ENCODE measurements at places on chromosomes 5 and 9. TPM values are rescaled to one million over a fixed set of nuclear protein-coding genes. Genes with fewer than 3 reads are reported as not detected.

- DNase-seq = no peak
- H3K36me3 ChIP-seq = no peaks in the 10 kb centered on the region
- no peak overlapping the region for H3K27ac ChIP-seq
- H3K4me1 ChIP-seq = no peaks in the 10 kb centered on the region
- no peak overlapping the region for H3K4me3 ChIP-seq
- H3K27me3 ChIP-seq = no peaks in the 10 kb centered on the region
Measured at GRCh38 chr5:27396998-27397397, 358.6 kb upstream of the CDH9 start.

- DNase-seq = peak; percentile 19
- H3K27me3 ChIP-seq = no peaks in the 10 kb centered on the region
- H3K27ac ChIP-seq = no peak overlapping the region
- H3K36me3 ChIP-seq = no peaks in the 10 kb centered on the region
Measured at GRCh38 chr5:152462021-152462721, 57.1 kb upstream of the NMUR2 start.

DNA sequence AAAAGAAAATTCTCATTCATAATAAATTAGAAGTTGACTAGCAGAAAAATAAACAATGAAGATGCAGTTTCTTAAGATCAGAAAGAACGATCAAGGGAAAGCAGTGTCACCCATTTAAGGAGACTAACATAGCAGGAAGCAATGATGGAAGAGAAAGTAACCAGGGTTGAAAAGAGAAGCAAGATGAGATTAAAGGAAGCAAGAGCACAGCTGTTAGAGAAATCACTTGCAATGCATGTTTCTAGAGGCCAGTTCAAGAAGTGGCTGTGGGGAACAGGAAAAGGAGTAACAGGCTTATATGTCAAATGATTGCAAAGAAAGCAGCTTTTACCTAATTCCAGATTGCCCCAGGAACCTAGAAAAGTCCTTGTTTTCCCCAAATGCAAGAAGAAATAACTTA is 46.8 kb upstream of the SLC1A1 start:
- no peaks in the 10 kb centered on the region for H3K36me3 ChIP-seq
- no peak overlapping the region for H3K27ac ChIP-seq
- peaks cover 5% of the 10 kb centered on the region for H3K27me3 ChIP-seq
- H3K4me1 ChIP-seq = no peaks in the 10 kb centered on the region
- H3K4me3 ChIP-seq = no peak overlapping the region

DNA sequence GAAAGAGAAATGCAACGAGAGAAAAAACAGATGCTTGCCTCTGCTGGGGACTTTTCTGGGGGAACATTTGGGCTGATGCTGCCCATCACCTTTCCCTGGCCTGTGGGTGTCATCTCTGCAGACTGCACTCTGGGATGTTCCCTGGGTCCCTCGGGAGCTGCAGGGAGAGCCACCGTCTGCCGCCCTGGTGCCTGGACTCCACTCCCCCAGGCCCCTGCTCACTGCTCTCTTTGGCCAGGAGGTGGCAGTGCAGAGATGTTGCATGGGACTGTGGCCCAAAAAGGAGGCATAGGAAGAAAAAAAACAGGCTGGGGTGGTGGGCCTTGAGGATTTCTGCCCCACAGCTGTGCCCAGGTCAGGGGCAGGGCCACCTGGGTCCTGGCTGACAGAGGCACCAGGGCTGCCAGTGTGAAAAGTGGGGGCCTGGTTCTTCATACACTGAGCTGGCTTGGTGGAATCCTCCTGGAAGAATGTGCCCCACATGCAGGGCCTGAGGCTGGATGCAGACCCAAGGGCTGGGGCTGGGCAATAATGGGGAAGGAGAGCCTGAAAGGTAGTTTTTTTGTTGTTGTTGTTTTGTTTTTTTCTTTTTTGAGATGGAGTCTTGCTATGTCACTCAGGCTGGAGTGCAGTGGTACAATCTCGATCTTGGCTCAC is 353.6 kb downstream of the SLIT3 start:
- H3K4me1 ChIP-seq = no peaks in the 10 kb centered on the region
- DNase-seq = no peak
- H3K27ac ChIP-seq = no peak overlapping the region
- H3K27me3 ChIP-seq = no peaks in the 10 kb centered on the region

- DNase-seq = no peak
- no peaks in the 10 kb centered on the region for H3K36me3 ChIP-seq
- peaks cover 17% of the 10 kb centered on the region for H3K4me1 ChIP-seq
- no peak overlapping the region for H3K4me3 ChIP-seq
Measured at GRCh38 chr5:138216799-138217198, 3.7 kb upstream of the CDC23 start.

GRCh38 chr9:78026947-78027346 is 4.7 kb downstream of the GNAQ start:
- no peak for DNase-seq

GRCh38 chr9:95907794-95908193 is 32.3 kb downstream of the ERCC6L2 start:
- no peak overlapping the region for H3K4me3 ChIP-seq
- no peaks in the 10 kb centered on the region for H3K36me3 ChIP-seq
- DNase-seq = no peak
- H3K4me1 ChIP-seq = no peaks in the 10 kb centered on the region
- H3K27me3 ChIP-seq = no peaks in the 10 kb centered on the region
- no peak overlapping the region for H3K27ac ChIP-seq

DNA sequence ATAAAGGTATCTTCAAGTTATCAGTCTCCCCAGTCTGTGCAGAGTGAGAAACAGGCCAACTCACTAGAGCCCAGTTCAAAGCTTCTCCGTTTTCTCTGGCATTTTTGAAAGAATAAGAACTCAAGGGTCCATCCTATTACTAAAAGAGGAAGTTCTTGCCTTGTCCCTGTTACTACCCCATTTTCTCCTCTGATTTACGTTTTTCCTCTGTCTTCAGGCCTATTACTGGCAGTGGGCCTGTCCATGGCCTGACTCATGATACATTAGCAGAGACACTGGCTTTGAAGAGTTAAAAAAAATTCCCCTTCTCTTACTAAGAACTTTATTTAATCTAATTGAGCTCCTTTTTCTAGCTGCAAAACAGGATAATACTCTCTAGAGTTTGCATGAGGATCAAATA is 624.0 kb upstream of the KLF4 start:
- DNase-seq = no peak
- H3K4me1 ChIP-seq = no peaks in the 10 kb centered on the region
- H3K27ac ChIP-seq = no peak overlapping the region
- no peaks in the 10 kb centered on the region for H3K36me3 ChIP-seq

DNA sequence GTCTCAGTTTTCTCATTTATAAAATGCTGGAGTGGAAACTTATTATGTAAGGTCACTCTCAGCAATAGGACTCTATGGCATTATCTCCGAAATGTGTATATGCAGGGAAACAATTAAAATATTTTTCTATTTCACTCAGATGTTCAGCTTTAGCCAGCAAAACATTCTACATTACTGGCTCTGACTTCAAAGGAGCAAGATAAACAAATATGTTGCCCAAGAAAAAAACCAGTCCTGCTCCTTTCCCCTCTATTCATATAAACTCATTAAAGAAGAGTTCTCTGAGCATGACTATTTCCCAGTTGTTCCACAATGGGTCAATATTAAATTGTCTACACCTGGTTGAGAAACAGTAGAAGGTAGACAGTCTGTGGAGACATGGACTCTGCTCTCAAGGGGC is 155.0 kb downstream of the NPR3 start:
- no peak for DNase-seq
- H3K27me3 ChIP-seq = no peaks in the 10 kb centered on the region
- H3K4me1 ChIP-seq = no peaks in the 10 kb centered on the region
- no peaks in the 10 kb centered on the region for H3K36me3 ChIP-seq
- H3K27ac ChIP-seq = no peak overlapping the region
- H3K4me3 ChIP-seq = no peak overlapping the region

- no peaks in the 10 kb centered on the region for H3K27me3 ChIP-seq
- no peak overlapping the region for H3K27ac ChIP-seq
- no peak for DNase-seq
- H3K4me1 ChIP-seq = no peaks in the 10 kb centered on the region
- peaks cover 79% of the 10 kb centered on the region for H3K36me3 ChIP-seq
Measured at GRCh38 chr5:14492331-14492964, 89.1 kb upstream of the OTULINL start.

DNA sequence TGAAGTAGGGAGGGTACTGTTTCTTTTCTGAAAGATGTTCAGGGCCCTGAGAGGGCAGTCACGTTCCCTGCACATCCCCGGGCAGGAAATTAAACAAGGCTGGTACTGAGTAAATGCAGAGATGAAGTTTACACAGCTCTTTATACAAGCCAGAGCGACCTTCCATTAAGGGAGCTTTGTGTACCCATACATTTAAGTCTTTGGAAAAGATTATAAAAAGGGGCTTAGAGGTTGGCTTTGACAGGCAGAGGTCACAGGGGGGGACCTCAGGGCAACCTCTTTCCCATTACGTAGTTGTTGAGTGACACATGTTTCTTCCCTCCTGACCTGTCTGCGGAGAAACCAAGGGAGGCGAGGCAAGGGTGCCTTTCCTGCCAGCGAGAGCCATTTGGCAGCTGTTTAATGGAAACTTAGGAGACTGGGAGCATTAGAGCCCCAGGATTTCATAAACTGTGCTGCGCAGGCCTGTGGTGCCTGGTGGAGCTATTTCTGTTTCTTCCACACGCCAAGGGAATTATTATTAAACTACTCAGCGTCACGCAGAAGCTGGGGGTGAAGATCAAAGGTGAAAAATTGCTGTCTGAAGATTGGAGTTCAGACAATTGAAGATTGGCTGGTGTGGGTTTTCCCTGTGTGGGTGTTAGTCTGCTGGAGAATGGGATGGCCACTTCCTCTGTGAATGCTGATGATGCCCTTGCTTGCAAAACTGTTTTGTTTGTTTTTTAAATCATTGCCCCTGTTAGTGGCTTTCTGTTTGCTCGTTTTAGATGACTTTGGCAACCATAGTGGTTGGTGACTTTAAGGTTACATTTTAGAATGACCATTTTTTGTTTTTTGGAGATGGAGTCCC is 3.2 kb upstream of the SMIM32 start:
- H3K4me1 ChIP-seq = peaks cover 3% of the 10 kb centered on the region
- H3K27ac ChIP-seq = no peak overlapping the region
- H3K27me3 ChIP-seq = peaks cover 40% of the 10 kb centered on the region
- DNase-seq = no peak
- H3K4me3 ChIP-seq = no peak overlapping the region

DNA sequence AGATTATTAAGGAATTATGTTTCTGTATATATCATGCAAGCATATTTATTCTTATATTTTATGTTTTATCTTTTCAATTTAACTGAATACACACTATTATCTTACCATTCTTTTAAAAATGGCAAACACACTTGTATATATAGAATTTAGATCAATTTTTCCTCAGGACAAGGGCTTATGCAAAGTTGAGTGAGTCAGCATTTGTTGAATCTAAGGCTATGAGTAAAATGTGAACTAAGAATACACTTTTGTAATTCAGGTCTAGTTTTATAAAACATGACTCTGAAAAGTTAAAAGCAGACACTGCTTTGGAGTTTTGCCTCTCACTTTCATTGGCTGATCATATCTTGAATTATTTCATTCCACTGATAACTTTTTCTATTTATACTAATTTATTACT is 127.8 kb downstream of the FOCAD start:
- no peaks in the 10 kb centered on the region for H3K36me3 ChIP-seq
- no peak overlapping the region for H3K4me3 ChIP-seq

- H3K27me3 ChIP-seq = no peaks in the 10 kb centered on the region
- H3K4me3 ChIP-seq = no peak overlapping the region
- H3K27ac ChIP-seq = no peak overlapping the region
- no peaks in the 10 kb centered on the region for H3K4me1 ChIP-seq
- no peak for DNase-seq
- H3K36me3 ChIP-seq = no peaks in the 10 kb centered on the region
Measured at GRCh38 chr5:13745508-13745907, 199.0 kb downstream of the DNAH5 start.

GRCh38 chr5:30100148-30100713 is 1093.3 kb upstream of the CDH6 start:
- no peaks in the 10 kb centered on the region for H3K4me1 ChIP-seq
- H3K4me3 ChIP-seq = no peak overlapping the region
- no peaks in the 10 kb centered on the region for H3K36me3 ChIP-seq
- no peak for DNase-seq
- no peak overlapping the region for H3K27ac ChIP-seq

- no peak overlapping the region for H3K4me3 ChIP-seq
- H3K27ac ChIP-seq = no peak overlapping the region
- no peaks in the 10 kb centered on the region for H3K4me1 ChIP-seq
- no peaks in the 10 kb centered on the region for H3K27me3 ChIP-seq
- no peak for DNase-seq
Measured at GRCh38 chr5:34412736-34413135, 243.4 kb upstream of the RAI14 start.

GRCh38 chr9:136331556-136332481 is 4.5 kb downstream of the GPSM1 start:
- no peak overlapping the region for H3K4me3 ChIP-seq
- peaks cover 16% of the 10 kb centered on the region for H3K4me1 ChIP-seq
- H3K36me3 ChIP-seq = no peaks in the 10 kb centered on the region
- no peak overlapping the region for H3K27ac ChIP-seq
- no peak for DNase-seq

DNA sequence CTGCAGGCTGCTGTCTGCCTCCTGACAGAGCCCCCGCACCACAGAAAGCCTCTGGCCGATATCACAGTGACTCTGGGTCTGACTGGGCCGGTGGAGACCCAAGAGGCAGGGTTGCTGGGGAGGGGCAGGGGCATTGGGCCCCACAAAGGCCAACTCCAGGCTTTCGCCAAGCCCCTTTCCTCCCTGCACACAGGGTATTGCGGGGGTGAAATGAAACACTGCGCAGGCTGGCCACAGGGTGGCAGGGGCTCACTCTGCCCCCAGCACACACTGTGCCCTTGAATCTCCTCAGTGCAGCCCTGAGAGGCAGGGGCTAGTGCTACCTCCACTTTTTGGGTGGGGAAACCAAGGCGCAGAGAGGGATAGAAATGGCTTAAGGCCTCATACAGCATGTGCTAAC is 44.6 kb downstream of the BARX1 start:
- no peaks in the 10 kb centered on the region for H3K4me1 ChIP-seq
- no peaks in the 10 kb centered on the region for H3K27me3 ChIP-seq
- H3K36me3 ChIP-seq = no peaks in the 10 kb centered on the region
- H3K27ac ChIP-seq = no peak overlapping the region
- DNase-seq = no peak

Gene SPATA31A3
- not detected for polyA plus RNA-seq

Gene SAXO1
- polyA plus RNA-seq = not detected

Gene TRIM36
- 0.06 TPM for polyA plus RNA-seq

Gene FAM174A
- polyA plus RNA-seq = 4.3 TPM

Gene SWI5
- 23.3 TPM for polyA plus RNA-seq

Gene SPINK4
- polyA plus RNA-seq = not detected

Gene ZNF300
- polyA plus RNA-seq = 3.6 TPM

Gene IFNB1
- polyA plus RNA-seq = not detected

Measured in B cell (primary cell).